Fibroblast of mammary gland (primary cell): ENCODE measurements at places on chromosomes 1 and 21.

- peak; percentile 75 for DNase-seq
Measured at GRCh38 chr1:163170975-163171676, 31.6 kb downstream of the RGS5 start.

DNA sequence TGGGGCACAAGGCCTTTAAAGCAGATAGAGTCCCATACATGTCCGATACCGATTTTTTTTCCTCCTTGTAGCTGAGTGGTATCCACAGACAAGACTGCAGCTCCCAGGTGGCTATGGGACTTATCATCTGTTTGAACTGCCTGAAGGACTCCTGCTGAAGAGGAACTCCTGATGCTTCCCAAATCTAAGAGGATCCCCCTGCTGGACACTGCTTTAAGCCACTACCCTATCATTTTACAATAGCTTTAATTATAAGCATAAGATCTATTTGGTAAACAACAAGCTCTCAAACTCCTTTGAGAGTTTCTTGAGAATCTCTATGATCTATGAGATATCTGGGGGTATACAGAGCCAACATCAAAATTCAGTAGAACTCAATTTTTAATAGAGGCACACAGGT is 11.7 kb downstream of the NDC1 start:
- peak; percentile 41 for DNase-seq

DNA sequence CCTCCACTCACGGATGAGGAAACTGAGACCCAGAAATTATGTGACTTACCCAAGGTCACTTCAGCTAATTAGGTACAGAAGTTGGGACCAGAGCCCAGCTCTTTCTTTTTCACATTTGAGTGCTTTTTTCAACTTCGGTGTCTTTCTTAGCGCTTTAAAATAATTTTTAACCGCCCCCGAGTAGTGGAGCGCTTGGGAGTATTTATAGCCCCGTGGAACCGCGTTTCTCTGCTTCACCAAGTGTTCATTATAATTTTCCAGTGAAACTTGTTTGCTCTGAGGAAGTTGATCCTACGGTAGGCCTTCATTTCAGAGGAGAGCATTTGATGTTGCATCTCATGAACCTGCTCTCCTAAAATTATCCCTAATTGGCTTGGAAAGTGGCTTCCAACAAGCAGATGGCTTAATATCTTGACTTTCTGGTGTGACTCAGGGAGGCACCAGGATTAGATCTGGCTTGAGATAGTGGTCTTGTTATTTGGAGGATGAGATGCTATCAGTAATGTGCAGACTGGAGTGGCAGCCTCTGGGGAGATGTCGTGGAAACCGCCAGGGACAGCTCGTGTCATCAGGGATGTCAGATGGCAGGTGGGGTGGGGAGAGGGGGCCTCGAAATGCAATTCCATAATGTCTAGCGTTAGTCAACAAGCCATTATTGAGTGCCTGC is 321.3 kb downstream of the CAMTA1 start:
- DNase-seq = no peak

DNA sequence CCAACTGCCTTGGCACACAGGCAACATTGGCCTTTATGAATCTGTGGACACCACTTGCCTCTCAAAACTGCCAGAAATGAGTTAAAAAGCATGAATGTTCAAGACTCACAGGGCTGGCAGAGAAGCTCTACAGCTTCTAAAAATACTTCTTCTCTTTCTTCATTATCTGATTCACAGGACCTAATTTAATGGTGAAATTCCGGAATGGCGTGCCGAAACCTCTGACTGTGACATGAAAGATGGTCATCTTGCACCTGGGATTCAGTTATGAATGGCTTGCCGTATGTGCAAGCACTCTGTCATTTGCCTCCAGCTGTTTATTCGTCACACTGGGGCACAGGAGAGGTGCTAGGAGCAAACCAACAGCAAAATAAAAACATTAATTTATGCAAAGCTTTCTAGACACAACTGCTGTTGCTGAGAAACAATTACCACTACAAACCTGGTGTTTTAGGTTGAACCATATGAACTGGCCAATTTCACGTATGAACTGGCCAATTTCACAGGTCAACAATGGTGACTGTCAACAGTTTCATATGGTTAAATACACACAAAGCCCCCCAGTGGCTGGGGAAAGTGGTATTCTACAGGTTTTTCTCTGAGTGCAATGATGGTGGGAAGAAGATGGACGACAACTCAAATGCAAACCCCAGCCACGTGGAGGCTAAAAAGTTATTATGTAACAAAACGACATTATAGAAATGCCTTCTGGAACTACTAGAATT is 648.3 kb downstream of the KIF26B start:
- DNase-seq = no peak

DNA sequence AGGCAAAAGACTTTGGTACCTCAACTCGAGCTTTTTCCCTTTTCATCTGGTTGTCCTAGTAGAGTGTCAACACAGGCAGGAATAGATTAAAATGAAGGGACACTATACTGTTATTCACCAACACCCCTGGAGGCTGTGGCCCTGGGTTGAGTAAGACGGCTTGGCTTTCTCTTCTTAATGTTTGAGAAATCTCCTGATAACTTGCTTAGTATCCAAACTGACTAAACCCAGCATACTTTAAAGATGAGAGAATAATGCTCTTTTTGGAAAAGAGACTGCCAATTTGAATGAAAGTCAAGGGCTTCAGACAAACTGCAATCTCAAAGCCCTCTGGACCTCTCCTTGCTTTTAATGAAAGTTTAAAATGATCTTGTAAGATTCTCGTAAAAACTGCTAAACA is 2.6 kb upstream of the SLC30A1 start:
- peak; percentile 77 for DNase-seq

DNA sequence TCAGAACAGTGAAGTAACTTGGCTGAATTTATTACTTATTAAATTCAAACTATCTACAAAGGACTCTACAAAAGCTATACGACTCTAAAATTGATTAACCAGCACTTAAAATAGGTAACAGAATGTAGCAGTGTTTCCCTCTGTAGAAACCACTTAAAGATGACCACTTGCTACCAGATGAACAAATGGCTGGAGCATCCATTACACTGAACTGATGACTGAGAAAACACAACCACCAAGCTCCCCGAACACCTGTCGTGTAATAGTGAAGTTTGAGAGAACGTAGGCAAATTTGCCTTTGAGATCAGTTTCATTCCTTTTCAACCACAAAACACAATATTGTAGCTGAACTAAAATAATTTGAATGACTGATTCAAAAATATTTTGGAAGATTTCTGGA is 226.7 kb downstream of the KCNT2 start:
- no peak for DNase-seq

DNA sequence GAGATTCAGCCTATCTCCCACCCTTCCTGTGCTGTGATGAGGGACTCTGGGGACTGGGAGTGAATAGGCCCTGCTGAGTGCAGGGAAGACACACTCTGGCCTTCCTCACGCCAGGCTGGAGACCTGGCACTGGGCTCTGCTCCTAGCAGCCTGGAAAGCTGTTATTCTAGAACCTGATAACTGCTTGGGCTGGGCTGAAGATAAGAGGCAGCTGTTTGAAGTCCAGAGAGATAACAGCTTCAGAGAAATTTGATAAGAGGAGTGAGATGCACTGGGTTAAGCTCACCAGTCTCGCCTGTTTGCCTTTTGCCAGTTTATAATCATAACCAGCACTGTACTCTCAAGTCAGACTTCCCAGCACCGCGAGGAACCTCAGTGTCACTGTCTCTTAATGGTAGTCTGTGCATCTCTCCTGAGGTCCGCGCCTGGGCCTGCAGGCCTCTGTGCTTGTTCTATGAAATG is 46.6 kb upstream of the GPR37L1 start:
- no peak for DNase-seq

- peak; percentile 21 for DNase-seq
Measured at GRCh38 chr1:6028042-6028850, 17.4 kb upstream of the KCNAB2 start.

- DNase-seq = no peak
Measured at GRCh38 chr1:210455840-210456603, 127.3 kb downstream of the HHAT start.
